Stimulated activated CD4-positive, alpha-beta T cell treated with anti-CD3 and anti-CD28 coated beads, Interleukin-1b, Interleukin-23, amount 100 ng/mL, for 24 hours (primary cell): ENCODE measurements at places on chromosomes 16 and 17.

- no peak for DNase-seq
Measured at GRCh38 chr17:40901981-40902474, 17.0 kb upstream of the KRT20 start.

DNA sequence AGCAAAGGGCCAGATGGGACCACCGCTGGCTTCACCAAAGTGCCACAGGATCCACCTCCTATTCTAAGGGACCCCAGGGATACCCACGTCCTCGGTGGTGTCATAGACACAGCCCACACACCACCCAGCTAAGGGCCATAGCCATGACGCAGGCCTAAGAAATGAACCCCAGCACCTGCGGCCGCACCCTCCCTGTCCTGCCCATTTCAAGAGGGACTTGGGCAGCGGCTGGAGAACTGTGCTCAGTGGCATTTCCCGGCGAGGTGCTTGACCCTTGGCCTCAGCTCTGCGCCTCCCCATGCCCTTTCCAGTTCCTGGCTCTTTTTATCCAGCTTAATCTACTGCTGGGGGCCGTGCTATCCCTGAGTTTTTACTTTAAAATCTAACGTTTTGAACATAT is 27.3 kb downstream of the ZNF778 start:
- no peak for DNase-seq

- DNase-seq = no peak
Measured at GRCh38 chr17:21268596-21269188, 15.5 kb upstream of the NATD1 start.

DNA sequence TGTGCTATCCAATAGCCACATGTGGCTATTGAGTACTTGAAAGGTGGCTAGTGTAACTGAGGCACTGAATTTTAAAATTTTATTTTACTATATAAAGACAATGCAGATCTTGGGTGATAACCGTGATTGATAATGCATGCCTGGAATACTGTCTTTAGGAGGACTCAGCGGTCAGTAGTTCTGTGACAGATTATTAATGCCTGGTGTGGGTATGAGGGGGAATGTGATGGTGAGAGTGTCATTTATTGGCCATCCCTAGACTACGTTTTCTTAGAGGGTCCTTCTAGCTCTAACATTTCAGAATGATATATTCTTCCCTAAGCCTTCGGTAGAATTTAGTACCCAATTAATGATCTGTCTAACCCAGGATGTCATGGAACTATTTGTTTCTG is 157.6 kb downstream of the CPPED1 start:
- DNase-seq = no peak

DNA sequence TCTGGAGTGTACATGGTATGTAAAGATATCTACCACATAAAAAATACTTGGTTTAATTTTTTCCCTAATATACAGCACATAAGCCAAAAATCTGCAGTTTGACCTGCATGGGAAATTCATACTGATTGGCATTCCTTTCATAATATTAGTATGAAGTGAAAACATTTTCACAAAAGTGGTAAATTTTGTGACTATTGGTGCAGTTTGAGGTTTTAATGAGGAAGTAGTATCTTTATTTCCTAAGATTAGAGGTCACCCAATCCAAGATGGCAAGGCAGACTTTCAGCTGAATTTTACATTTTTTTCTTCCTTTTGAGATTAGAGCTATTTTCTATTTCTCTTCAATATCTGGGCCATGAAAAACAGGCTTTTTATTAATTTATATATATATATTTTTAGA is 21.2 kb downstream of the METTL9 start:
- DNase-seq = no peak

DNA sequence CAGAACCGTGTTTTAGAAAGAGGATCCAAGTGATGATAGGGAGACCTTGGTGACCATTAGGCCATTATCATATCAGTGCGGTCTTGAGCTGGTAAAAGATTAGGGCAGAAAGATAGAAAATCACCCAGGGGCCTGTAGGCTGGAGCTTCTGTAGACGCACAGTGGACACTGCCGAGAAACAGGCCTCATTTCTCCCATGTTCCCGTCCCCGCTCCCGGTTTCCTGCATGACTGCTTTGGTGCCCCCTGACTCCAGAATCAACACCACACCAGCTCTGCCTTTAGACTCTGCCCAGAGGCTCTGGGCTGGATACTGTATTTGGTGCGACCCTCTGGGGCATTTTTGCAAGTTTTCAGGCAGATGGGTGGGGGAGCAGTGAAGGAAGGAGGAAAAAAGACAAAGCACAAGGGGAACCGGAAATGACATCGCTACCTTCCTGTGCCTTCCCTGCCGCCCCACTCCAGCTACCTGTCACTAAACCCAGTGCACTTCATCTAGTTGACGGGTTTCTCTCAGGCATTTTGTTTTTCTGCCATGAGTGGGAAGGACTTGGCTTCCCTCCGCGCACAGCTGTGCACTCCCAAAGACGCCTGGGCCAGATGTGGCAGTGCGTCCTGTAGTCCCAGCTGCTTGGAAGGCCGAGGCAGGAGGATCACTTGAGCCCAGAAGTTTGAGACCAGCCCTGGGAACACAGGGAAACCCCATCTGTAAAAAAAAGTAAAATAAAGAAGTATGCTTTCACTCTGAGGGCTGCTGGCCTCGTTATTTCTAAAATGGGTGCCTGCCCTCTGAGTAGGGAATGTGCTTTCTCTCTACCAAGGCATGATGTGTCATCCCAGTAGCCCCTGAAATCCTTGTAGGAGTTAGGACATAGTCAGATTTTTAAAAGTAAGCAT is 214.1 kb downstream of the RPTOR start:
- DNase-seq = no peak

DNA sequence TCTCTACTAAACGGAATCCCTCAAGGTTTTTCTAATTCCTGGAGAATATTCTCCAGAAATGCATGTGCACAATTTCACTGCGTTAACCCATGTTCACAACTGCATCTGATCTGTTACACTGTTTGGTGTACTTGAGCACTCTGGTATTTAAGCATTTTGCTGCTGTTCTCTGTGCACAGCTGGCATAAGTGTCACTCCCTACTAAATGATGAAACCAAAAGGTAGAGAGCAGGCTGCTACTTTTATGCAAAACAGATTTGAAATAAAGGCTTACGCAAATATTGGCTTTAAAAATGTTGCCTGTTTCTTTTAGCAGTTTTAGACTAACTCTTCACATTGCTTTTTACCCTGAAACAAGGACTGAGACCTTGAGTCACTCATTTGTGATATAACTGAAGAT is 41.7 kb downstream of the ESRP2 start:
- no peak for DNase-seq

DNA sequence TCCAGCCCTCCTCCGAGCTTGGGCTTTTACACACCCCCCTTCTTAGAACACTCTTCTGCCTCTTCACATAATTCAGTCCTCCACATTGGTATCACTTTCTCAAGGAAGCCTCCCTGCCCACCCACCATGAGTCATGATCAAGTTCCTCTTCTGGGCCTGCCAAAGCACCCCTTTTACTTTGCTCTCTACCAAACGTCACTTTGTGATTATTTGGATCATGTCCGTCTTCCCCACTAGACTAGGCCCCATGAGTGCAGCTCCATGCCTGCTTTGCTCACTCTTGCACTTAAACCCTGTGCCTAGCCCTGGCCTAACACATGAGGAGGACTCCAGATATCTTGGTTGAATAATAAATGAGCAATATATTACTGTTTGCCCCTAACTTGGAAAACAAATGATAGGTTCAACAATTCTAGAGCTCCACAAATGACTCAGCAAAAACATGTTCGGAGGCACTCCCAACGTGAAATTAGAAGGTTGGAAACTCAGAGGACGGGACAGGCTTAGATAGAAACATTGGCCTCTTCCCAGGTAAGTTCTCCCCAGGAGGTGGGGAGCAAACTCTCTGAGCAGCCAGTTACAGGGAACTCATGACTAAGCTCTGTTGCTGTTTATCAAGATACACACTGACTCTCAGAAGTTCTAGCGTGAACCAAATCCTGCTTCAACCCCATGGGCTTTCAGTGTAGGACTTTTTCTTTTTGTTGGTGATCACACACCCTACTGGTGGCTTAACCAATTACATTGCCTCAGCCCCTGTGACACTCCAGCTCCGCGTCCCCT is 28.3 kb downstream of the G6PC1 start:
- DNase-seq = peak; percentile 17

GRCh38 chr17:82248815-82249674 is 20.2 kb downstream of the SLC16A3 start:
- no peak for DNase-seq

DNA sequence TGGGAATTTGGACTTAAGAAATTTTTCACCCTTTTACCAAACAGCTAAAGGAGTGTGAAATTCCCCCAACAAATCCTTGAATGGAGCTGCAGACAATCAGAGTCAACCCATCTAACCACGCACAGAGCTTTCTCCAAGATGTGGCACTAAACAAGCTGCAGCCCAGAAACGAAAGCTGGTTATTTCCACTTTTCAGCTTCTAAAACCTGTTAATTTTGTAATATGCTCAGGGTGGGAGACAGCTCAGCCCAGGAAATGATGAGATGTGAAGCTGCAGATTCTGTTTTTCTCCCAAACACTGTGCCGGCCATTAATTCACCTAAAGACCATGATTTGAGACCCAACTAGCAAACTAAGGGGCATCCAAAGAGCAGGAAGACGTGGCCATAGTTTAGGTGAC is 33.2 kb upstream of the ABR start:
- no peak for DNase-seq

GRCh38 chr16:55444754-55445485 is 34.1 kb upstream of the MMP2 start:
- DNase-seq = no peak

GRCh38 chr17:17507465-17508011 is 11.3 kb upstream of the RASD1 start:
- DNase-seq = no peak

- no peak for DNase-seq
Measured at GRCh38 chr16:22816475-22816874, 2.5 kb downstream of the HS3ST2 start.

GRCh38 chr17:56739376-56739775 is 94.3 kb downstream of the C17orf67 start:
- no peak for DNase-seq

GRCh38 chr17:20008242-20009051 is 712 bp upstream of the SPECC1 start:
- DNase-seq = no peak

- no peak for DNase-seq
Measured at GRCh38 chr17:32335687-32336086, 6.3 kb downstream of the C17orf75 start.

DNA sequence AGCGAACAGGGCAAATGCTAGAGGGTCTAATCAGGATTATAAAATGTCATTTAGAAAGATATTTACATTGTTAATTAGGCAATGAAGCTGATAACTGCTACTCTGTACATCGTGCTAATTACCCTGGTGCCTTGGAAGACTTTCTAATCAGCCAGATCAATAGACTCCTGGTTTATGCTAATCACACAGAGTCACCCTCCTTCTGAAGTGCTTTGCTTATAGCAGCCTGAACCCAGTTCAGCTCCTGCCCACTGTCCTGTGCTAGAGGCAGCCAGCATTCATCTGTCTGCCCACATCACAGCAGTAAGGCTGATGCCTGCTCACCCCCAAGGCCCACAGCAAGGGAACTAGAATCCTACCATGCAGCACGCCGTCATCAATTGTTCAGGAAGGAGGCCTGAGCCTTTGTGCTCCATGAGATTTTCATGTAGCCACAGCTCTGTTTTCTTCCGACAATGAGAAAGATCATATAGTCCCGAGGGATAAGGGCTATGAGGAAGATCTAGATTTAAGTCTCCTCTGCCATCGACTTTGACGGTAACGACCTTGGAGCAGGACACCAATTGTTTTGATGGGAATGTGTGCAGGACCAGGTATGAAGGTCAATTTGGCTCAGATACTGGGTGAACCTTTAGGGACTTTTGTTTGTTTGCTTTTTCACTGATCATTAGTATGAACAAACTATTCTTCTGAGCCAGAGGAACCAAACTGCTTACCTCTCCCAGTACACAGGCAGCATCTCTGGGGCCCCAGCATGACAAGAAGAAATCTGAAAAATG is 12.5 kb upstream of the LYRM9 start:
- DNase-seq = no peak

- DNase-seq = no peak
Measured at GRCh38 chr16:12682432-12683165, 121.1 kb downstream of the CPPED1 start.

- no peak for DNase-seq
Measured at GRCh38 chr16:23952128-23952970, 116.6 kb downstream of the PRKCB start.

GRCh38 chr16:89556750-89557689 is 3.5 kb upstream of the RPL13 start:
- DNase-seq = peak; percentile 73

DNA sequence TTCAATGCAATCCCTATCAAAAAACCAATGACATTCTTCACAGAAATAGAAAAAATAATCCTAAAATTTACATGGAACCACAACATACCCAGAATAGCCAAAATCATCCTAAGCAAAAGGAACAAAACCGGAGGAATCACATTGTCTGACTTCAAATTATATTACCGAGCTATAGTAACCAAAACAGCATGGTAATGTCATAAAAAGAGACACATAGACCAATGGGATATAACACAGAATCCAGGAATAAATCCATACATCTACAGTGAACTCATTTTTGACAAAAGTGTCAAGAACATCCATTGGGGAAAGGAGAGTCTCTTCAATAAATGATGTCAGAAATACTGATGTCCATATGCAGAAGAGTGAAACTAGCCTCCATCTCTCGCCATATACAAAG is 105.8 kb upstream of the CORO6 start:
- DNase-seq = no peak

GRCh38 chr16:86891631-86892030 is 313.3 kb downstream of the FOXL1 start:
- no peak for DNase-seq

GRCh38 chr17:18205861-18206260 is 19.6 kb upstream of the LLGL1 start:
- no peak for DNase-seq

GRCh38 chr17:63138713-63139112 is 172.7 kb downstream of the TANC2 start:
- no peak for DNase-seq

GRCh38 chr17:14091367-14091766 is 22.1 kb downstream of the COX10 start:
- DNase-seq = no peak

DNA sequence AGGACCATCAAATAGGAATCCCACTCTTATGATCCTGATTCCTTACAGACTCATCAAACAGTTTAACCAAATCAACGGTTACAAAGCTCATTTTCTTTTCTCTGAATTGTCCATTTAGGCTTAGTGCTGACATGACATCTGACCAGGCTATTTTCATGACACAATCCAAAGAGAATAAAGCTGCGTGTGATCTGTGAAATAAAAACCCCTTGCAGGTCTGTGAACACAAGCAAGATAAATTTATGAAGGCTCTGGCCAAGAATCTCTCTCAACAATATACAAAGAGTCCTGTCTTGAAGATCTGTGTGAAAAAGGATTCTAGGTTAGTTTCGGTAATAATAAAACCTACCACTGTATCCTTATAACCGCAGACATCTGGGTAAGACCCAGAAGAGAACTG is 22.0 kb downstream of the COG1 start:
- DNase-seq = no peak

- no peak for DNase-seq
Measured at GRCh38 chr16:78523212-78523985, 423.9 kb downstream of the WWOX start.

GRCh38 chr16:49605536-49606254 is 232.1 kb downstream of the C16orf78 start:
- DNase-seq = no peak

GRCh38 chr16:66231452-66232160 is 134.9 kb upstream of the CDH5 start:
- DNase-seq = no peak

GRCh38 chr17:7238420-7239090 is 702 bp downstream of the PHF23 start:
- no peak for DNase-seq
